Body of pancreas (tissue), 4 donors: ENCODE measurements at places on chromosomes 1 and 21. TPM values are rescaled to one million over a fixed set of nuclear protein-coding genes. Genes with fewer than 3 reads are reported as not detected.

GJB5 gene
- total RNA-seq: not detected

HSD3B1 gene
- not detected for total RNA-seq

ARHGEF10L gene
- total RNA-seq: 93.1 TPM

C8B gene
- not detected for total RNA-seq
